Activated T-cell treated with anti-CD3 and anti-CD28 coated beads, Interleukin-2, amount 50 U/mL, for 4 hours (primary cell): ENCODE measurements at places on chromosomes 1 and 21. TPM values are rescaled to one million over a fixed set of nuclear protein-coding genes. Genes with fewer than 3 reads are reported as not detected.

Gene CENPL
- total RNA-seq, result 15.9 TPM

Gene C1orf94
- total RNA-seq, result not detected

Gene ZNF593OS
- total RNA-seq, result not detected

Gene ZNF648
- total RNA-seq, result not detected

Gene NUP210L
- total RNA-seq, result 0.08 TPM

Gene ZBTB21
- 25.6 TPM for total RNA-seq

Gene GBP1
- 80.9 TPM for total RNA-seq

Gene ARTN
- total RNA-seq, result 0.33 TPM

Gene TNFRSF25
- total RNA-seq, result 149 TPM

Gene LCE1D
- not detected for total RNA-seq

Gene SLAMF7
- total RNA-seq, result 80.5 TPM

Gene PLA2G2D
- not detected for total RNA-seq

Gene PROK1
- not detected for total RNA-seq

Gene CSMD2
- not detected for total RNA-seq

DNA sequence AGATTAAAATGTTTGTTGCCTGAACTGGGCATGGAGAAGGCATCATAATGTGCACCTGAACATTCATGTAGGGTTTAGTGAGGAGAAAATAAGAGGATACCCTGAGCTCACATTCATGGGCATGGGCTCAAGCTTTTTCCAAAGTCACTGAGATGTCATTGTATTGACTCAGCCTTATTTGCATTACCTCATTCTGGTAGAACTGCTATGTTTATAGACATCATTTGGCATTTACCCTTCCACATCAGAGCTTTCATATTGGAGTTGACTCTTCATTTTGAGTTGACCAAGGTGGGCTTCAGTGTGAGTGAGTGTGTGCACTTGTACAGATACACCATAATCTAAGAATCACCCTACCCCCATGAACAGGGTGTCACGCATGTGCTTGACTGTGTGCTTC is 143.2 kb downstream of the PBX1 start:
- no peak for DNase-seq

GRCh38 chr1:81978945-81979344 is 178.2 kb downstream of the ADGRL2 start:
- no peak for DNase-seq

- DNase-seq, result no peak
Measured at GRCh38 chr1:3785045-3785444, 11.3 kb downstream of the LRRC47 start.

GRCh38 chr1:64302971-64303370 is 99.5 kb downstream of the UBE2U start:
- DNase-seq, result no peak

GRCh38 chr21:40766381-40766780 is 80.6 kb downstream of the DSCAM start:
- no peak for DNase-seq

DNA sequence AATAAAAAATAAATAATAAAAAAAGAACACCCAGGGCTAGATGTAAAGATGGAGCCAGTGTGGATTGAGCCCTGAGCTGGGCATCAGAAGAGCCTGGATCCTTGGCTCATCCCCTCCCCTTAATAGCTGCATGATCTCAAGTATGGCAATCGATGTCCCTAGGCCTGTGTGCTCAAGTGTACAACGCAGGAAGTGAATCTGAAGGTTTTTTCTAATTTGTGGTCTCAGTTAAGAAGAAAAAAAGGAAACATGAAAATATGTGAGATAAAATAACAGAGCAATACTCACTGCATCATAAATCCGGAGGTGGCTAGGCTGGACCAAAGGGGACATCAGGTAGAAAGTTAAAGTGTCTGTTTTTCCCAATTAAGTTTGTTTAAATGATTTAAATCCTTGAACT is 47.3 kb upstream of the SLC44A3 start:
- no peak for DNase-seq

DNA sequence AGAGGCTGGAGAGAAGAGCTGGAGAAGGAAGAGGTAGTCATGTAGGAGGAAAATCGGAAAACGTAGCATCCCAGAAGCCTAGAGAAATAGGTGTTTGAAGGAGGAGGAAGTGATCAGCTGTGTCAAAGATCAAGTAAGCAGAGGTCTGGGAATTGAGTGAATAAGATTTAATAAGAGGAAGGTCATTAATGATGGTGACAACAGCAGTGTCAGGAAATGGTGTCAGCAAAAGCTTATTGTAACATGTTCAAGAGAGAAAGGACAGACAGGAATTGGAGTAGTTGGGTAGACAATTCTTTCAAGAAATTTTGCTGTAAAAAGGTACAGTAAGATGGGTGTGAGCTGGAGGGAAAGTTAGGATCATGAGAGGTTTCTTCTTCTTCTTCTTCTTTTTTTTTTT is 41.6 kb upstream of the SLC6A9 start:
- no peak for DNase-seq

- DNase-seq, result no peak
Measured at GRCh38 chr1:49319426-49319963, 542.8 kb upstream of the BEND5 start.

DNA sequence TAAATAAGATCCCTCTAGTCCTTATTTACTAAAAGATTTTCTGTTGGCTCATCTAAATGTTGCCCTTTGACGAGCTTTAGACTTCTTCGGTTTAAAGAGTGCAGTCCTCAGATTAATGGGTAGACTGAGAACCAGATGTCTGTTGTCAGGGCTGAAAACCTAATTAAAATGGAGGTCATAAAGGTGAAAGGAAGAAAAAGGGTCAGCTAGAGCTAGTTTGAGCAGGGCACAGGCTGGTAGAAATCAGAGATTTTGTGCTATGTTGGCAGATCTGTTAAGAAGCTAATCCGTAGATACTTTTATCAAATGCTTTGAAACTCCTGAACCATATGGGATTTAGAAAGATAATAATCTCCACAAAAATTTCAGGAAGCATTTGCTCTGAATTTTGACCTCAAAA is 959.0 kb downstream of the PLA2G4A start:
- DNase-seq, result no peak

- no peak for DNase-seq
Measured at GRCh38 chr1:231013391-231014015, 26.6 kb downstream of the FAM89A start.

GRCh38 chr1:63169057-63169456 is 153.3 kb upstream of the FOXD3 start:
- DNase-seq, result no peak

GRCh38 chr1:50568782-50569181 is 145.5 kb upstream of the DMRTA2 start:
- DNase-seq, result no peak

DNA sequence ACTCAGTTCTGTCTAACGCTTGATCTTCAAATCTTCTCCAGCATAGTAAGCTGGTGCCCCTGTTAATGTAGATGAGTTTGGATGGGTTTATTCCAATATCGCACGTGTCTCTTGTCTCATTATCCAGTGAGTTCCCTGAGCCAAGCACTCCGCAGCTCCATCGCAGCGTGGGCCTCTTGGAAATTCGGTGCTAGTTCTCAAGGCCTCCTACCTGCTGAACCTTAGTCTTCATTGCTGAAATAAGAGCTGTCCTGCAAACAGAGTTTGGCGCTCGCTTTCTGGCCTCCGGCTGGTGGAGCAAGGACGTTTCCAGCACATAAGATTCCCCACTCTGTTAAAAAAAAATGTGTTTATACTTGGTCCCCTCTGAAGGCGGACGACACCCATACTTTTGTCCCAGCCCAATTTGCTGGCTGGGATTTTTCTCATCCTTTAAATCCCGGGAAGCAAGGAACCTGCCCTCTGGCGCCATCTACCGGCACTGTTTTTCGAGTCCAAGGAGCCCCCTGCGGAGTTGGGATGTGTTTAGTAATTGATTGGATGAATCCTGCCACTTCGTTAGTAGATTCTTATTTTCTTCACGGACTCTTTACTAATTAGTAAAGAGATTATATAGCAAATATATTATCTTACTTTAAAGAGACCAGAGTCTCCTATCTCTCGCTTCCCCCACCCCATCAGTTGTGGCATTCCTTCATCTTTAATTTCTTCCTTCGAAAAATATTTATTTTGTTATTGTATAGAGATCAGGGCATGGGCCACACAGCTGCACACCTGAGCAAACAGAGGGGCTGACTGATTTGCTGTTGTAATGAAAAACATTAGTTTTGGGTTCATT is 14.7 kb downstream of the JUN start:
- DNase-seq, result peak; percentile 35

DNA sequence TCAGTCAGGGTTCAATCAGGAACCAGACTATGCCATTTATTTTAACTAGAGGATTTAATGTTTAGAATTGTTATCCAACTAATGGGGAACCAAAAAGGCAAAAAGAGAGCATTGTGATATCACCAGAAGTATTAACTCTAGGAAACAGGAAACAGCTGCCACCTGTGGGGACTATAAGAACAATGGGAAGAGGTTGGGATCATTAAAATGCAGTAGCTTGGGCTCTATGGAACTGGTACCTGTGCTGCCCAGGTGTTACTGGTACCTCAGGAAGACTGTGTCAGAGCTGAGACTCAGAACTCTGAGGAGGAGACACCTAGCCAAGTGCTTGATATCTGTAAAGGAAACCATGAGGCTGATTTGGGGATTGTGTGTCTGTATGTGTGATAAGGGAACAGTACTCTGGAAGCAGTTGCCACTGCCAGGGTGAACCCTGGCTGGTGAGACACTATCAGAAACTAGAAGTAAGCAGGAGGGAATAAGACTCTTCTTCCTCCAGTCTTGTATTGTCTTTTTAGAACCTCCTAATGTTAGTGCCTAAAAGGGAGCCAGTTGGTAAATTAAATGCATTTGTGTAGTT is 49.4 kb downstream of the MAN1A2 start:
- DNase-seq, result no peak

GRCh38 chr21:35791541-35792325 is 268.6 kb downstream of the SETD4 start:
- no peak for DNase-seq

- DNase-seq, result no peak
Measured at GRCh38 chr1:1764876-1765470, 13.3 kb downstream of the NADK start.

GRCh38 chr1:53332833-53333232 is 5.0 kb upstream of the LRP8 start:
- no peak for DNase-seq

DNA sequence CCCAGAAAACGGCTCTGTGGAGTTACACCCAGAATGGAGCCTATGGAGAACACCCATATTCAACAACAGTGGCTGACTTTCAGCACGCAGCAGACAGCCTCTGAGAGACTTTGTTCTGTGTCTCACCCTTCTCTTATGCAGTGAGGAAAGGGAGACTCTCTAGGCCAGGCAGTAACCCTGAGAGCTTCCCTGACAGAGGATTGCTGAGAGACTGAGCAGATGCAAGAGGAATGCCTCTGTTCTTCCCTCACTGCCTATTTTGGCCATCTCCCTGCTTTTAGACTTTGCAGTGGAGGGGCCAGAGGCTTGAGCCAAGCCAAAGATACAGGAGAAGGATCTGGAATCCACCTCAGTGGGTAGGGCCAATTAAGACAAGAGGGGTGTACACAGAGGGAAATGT is 41.8 kb upstream of the SLC16A1 start:
- DNase-seq, result no peak

DNA sequence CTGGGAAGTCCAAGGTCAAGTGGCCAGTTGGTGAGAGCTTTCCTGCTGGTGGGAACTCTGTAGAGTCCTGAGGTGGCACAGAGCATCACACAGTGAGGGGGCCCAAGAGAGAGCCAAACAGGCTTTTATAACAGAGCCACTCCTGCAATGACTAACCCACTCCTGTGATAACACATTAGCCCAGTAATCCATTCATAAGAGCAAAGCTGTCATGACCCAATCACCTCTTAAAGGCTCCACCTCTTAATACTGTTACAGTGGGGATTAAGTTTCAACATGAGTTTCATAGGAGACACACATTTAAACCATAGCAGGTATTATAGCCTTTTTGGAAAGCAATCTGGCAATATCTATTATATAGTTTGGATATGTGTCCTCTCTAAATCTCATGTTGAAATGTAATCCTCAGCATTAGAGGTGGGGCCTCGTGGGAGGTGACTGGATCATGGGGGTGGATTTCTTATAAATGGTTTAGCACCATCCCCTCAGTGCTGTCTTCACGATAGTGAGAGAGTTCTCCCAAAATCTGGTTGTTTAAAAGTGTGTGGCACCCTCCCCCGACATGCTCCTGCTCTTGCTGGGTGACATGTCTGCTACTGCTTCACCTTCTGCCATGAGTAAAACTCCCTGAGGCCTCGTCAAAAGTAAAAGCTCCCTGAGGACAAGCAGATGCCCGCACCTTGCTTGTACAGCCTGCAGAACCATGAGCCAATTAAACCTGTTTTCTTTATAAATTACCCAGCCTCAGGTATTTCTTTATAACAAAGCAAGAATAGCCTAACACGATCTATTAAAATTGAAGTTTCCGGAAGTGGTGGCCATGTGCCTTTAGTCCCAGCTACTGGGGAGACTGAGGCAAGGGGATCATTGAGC is 64.5 kb downstream of the CD58 start:
- DNase-seq, result no peak

- DNase-seq, result no peak
Measured at GRCh38 chr21:45227735-45228134, 60.0 kb downstream of the POFUT2 start.

GRCh38 chr21:41247561-41248545 is 68.7 kb upstream of the FAM3B start:
- no peak for DNase-seq

- DNase-seq, result no peak
Measured at GRCh38 chr1:201307231-201307630, 23.9 kb downstream of the PKP1 start.

DNA sequence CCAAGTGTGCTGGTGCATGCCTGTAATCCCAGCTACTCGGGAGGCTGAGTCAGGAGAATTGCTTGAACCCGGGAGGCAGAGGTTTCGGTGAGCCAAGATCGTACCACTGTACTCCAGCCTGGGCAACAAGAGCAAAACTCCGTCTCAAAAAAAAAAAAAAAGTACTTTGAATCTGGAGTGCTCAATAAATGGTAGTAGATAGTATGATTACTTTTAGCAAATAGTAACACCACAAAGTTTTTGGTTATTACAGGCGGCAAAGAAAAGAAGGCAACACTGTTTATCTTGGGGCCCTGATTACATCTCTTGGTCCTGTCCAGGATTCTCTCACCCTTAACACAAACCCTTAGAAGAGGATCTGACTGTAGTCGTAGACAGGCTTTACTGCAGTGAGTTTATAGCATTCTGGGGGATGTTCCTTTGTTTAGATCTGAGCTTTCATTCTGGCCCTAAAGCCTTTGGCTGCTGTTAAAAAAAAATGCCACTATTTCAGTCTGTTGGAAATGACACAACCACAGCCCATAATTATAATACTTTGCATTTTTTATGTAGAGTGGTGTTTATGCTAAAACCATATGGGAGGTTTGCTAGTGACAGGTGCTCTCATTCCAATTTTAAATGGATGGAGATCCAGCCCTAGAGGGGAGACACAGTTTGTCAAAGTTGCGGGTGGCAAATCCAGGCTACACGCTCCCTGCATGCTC is 79.7 kb upstream of the SLC2A1 start:
- DNase-seq, result no peak

DNA sequence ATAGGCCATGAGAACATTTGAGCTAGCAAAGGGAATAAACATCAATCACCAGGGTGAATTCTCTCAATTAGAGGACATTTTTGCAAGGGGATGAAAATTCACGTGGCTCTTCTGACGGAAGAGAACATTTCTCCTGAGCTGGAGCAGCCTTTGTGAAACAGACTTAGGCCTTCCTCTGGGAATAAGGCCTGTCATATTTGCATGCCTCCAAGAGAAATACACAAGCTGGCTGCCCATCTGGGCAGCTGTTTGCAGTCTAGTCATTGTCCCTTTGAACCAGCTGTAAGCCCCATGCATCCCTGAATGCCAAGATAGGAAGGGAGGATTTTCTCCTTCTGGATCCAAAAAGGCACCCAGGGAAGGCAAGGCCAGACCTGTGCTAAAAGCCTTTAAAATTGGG is 5.5 kb downstream of the LEMD1 start:
- no peak for DNase-seq
